ENCODE measurements at places on chromosomes 4 and X.

DNA sequence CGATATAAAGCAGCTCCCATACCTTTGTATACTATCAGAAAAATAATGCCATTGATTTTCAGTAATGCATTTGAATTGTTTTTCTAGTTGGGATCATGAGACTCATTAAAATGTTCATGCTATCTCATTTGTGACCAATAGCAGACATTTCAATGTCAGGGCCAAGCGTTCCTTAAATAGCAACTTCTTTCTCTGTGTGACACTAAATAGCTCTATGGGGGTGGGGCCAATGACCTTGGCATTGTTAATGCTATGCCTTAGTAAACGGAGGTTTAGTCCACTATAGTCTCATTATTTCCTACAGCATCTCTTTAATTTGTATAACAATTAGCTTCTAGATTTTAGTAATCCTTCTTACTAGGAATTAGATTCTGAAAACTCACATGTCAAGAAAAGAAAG is 48.6 kb upstream of the ARHGAP24 start:
- DNase-seq = no peak

GRCh38 chr4:175806727-175807126 is 5.3 kb downstream of the GPM6A start:
- no peak for DNase-seq

DNA sequence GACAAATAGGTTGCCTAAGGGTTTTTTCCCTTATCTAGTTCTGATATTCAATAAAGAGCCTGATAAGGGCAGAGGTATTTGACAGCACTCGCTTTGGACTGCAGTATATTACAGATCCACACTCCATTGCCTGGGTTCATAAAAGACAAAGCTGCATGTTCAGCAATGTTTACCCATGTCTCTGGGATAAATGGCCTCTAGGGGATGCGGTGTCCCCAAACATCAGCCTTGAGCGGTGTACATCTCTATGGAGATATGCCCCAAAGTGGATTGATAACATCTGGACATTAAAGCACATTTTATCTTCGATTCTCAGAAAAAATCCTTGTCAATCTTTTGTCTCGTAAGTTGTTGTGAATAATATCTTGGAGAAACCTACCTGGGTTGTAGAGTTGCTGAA is 660.8 kb upstream of the AADAT start:
- DNase-seq = no peak

GRCh38 chr4:44701037-44701436 is 22.8 kb downstream of the GUF1 start:
- no peak for DNase-seq

- DNase-seq = no peak
Observed at GRCh38 chrX:44898411-44899221, 25.6 kb downstream of the KDM6A start.

- DNase-seq = no peak
Observed at GRCh38 chr4:71217688-71218087, 121.1 kb upstream of the SLC4A4 start.

DNA sequence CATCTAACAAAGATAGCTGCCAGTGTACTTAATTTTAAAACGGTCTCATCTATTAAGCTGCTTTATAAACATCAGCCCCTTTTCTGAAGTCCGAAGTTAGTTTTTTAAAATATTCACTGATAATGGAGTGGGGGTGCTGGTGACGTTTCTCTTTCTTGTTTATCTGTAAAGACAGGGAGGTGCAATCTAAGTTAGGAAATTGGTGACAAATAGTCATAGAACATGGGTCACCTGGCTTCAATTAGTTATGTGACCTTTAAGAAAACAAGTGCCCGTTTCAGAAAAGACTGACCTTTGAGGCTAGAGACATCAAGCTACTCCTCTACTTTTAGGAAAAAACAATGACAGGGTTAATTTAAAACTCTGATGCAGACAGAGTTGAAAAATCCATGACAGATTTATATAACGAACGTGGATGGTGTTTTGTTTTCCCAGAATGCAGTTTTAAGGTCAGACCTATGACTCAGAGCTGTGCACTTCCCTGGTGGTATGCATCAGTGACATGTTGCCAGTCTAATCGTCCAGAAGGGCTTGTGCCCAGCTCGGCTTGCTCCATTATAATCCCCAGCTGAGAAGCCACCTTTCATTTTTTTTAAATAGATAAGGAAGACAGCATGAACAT is 38.2 kb downstream of the FHL1 start:
- no peak for DNase-seq

DNA sequence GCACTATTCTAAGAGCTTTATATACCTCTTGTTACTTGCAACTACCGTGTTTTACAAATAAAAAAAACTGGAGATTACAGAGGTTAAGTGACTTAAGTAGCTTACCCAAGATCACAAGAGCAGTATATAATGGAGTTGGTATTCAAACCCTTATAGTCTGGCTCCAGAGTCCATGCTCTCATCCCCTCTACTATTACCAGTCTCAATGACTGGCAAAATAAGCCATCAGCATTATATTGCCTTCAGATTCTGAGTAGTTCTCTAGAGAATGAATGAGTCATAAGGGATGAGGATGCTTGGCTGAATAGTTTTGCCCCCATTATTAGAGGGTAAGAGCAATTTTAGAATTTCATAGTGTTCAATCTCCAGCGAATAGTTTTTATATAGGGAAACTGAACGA is 170.1 kb upstream of the ATOH1 start:
- no peak for DNase-seq

- DNase-seq = no peak
Observed at GRCh38 chrX:124395145-124395880, 49.0 kb downstream of the SH2D1A start.

- DNase-seq = no peak
Observed at GRCh38 chrX:1750267-1750666, 135.4 kb downstream of the ASMT start.

DNA sequence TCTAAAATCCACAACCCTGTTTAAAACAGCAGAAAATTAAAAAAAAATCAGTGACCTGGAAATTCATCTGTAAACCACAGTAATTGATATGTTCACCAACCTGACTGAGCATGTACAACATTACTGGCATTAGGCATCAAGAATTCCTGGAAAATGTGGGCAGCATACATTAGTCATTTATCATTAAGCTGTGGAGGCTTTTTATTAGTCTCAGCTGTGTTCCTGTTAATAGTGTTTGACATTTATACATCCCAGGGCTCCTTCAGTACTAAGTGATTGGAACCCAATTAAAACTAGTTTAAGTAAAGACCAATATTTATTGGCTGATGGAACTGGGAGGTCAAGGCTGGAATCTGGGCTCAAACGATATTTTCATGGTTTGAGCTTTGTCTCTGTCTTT is 227.3 kb upstream of the GIMD1 start:
- DNase-seq = no peak

- DNase-seq = no peak
Observed at GRCh38 chrX:9315086-9315485, 149.8 kb upstream of the TBL1X start.

DNA sequence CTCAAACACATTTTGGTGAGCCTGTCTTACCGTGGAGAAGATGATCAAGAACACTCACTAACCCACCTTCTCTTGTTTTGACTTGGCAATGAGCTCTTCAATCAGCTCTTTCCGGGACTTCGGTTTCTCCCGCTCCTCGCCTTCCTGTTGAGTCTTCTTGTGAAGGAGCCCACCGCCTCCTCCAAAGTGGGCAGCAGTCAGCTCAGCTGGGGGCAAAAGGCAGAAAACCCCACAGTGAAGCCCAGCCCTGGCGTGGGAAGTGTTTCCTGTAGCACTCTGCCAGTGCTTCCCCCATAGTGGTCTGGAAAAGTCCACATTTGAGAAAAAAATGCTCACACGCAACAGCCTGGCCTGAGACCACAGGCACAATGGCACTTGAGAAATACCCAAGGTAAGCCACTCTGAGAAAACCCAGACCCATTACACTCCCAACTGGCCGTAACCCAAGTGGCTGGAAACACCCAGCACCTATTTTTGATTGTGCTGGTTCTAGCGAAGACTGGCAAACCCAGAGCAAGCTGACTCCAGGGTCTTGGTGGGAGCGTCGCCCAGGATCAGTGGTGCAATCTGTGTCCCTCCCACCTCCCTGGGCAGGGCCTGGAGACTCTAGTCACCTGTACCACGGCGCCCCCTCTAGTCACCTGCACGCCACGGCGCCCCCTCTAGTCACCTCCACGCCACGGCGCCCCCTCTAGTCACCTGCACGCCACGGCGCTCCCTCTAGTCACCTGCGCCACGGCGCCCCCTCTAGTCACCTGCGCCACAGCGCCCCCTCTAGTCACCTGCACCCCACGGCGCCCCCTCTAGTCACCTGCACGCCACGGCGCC is 8.6 kb downstream of the NOP14 start:
- no peak for DNase-seq

- no peak for DNase-seq
Observed at GRCh38 chr4:80717204-80717603, 313.3 kb upstream of the BMP3 start.

DNA sequence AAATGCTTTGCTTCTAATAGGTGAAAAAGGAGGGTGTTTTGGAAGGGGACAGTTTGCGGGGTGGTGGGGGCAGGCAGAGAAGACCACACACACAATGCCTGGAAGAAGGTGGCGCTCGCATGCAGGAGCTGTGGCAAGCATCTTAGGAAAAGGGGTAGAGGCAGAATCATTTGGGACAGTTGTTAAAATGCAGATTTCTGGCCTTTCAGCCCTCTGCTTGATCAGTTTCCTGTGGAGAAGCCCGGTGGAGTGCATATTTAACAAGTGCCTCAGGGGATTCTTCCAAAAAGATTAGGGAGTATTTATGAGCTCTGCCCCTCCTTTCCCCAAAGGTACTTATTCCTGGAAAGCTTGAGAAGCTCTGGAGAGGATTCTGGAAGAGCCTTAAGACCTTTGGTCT is 4.8 kb downstream of the NOCT start:
- DNase-seq = no peak

- DNase-seq = no peak
Observed at GRCh38 chr4:41678951-41679350, 69.6 kb downstream of the PHOX2B start.

DNA sequence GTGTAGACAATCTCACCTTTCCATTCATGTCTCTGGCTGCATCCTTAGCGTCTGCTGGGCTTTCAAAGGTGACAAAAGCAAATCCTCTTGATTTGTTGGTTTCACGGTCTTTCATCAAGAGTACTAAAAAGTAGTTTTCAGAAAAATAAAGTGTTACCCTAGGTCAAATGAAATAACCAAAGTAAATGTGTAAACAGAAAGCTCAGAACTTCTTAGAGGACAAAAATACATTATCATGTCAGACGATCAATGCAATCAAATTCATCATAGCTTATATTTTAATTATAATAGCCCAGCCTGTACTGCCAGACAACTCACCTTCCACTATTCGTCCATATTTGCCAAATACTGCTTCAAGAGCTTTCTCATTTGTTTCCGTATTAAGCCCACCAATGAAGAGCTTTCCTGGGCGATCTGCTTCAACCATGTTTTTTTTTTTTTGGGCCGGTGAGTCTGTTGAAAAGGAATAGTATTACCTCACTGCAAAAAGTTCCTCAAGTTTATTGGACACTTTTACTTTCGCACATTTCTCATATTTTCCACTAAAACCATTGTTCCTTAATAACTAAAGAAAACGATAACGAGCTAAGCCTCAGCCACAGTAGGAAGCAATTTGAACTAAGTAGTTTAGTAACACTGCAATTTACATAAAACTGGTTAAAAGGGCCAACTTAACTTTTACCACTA is 1.4 kb downstream of the RBMX start:
- DNase-seq = no peak

- DNase-seq = no peak
Observed at GRCh38 chr4:82782626-82783345, 15.8 kb downstream of the SCD5 start.

DNA sequence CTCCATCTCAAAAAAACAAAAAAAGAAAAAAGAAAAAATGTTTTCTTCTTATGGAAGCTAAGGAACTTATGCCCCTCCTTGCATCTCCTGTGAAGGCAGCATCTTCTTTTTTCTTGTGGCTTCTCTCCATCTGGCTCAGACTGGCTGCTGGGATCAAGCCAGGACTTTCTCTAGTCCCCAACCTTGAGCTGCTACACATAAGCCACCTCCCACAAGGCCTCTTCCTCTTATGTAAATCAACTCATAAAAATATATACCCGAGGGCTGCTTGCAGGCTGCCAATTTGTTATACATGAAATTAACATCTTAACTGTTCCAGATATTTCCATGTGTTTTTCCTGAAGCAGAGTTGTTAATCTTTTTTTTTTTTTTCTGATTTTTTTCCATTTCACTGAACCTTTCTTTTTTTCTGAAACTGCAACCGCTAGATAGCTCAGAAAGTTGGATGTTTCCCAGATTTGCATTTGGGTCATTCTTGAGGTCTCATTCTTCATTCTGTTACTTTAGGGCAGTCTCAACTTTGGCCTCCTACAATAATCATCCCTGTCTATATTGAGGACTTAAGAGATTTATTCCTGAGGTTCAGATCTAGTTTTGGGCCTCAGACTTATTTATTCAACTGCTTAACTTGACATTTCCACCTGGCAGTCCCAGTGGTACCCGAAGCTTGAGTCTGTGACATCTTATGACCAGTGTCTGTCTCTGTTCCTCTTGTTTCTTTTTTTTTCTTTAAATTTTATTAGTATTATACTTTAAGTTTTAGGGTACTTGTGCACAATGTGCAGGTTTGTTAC is 10.3 kb downstream of the SNX25 start:
- DNase-seq = no peak

DNA sequence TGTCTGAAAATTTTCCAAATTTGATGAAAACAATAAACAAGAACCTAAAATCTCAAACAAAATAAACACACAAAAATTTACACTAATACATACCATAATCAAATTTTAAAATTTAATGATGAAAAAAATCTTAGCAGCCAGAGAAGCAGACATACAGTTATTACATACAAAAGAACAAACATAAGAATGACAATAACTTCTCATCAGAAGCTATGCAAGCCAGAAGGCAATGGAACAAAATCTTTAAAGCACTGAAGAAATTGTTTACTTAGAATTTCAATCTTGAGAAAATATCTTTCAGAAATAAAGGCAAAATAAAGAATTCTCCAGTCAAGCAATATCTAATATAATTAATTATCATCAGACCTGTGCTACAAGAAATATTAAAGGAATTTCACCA is 121.3 kb downstream of the IDS start:
- DNase-seq = no peak

- peak; percentile 2 for DNase-seq
Observed at GRCh38 chr4:88818631-88819470, 121.2 kb upstream of the NAP1L5 start.

DNA sequence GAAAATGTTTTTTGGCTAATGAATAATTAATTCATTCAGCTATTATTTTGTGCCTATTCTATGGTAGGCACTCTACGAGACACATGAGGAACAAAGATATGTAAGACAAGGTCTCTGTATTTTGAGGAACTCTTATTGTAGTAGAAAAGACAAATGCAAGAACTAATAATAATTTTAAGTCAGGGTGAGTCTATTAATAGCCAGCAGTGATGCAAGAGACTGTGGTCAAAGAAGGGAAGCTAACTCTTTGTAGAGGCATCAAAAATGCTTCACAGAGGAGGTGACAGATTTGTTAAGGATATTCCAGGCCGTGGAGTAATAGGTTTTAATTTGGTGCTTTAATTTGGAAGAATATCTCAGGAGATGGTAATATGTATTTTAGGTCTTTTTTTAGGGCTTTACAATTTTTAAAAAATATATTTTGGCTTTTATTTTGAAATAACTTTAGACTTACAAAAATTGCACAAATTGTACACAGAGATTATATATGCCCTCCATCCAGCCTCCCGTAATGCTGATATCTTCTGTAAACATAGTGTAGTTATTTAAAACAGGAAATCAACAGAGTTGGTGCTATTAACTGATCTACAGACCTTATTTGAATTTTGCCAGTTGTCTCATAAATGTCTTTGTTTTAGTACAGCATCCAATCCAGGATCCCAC is 48.1 kb downstream of the DCLK2 start:
- DNase-seq = no peak
